ENCODE measurements at places on chromosomes 12 and 14.

GRCh38 chr12:101839324-101840283 is 8.8 kb upstream of the GNPTAB start:
- peak; percentile 74 for DNase-seq

GRCh38 chr12:12653922-12654321 is 42.1 kb downstream of the GPR19 start:
- DNase-seq, result no peak

DNA sequence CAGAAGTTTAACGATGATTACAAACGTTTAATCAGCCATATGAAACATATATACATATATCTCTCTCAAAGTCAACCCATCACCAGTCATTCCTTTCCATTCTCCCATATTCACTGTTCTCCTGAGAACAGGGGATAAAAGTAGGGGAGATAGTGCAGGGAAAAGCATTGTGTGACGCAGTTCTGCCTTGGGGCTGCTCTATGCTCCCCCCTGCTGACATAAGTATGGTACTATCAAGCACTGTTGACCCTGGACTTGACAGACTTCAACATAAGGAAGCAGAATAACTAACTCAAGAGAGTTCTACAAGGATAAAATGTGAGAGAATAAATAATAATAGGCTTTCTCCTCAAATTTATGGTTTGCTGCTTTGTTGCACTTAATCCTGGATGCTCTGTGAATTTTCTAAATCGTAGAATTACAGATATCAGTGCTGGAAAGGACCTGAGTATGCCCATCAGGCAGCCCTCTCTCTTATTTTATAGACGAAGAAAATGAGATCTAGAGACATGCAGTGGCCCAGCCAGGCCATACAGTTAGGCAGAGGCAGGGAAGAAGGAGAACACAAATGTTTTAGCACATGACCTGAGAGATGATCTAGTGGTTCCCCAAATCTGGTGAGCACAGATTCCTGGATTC is 87.2 kb downstream of the SCN8A start:
- DNase-seq, result peak; percentile 31

DNA sequence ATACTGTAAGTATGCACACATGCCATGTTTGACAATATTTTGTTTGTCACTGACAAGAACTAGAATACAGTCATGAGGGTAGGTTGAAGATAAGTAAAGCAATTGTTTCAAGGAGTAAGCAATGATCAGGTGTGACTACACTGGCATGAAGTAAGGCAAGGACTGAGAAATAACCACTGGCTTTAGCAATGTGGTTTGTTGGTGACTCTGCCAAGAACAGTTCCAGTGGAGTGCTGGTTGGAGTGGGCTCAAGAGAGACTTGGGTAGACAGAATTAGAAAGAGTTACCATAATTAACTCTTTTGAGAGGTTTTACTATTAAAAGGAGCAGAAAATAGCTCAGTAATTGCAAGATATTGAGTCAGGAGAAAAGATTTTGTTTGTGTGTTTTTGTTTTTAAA is 129.6 kb downstream of the GTF2A1 start:
- DNase-seq, result no peak

GRCh38 chr12:85549640-85550039 is 269.6 kb downstream of the ALX1 start:
- no peak for DNase-seq

DNA sequence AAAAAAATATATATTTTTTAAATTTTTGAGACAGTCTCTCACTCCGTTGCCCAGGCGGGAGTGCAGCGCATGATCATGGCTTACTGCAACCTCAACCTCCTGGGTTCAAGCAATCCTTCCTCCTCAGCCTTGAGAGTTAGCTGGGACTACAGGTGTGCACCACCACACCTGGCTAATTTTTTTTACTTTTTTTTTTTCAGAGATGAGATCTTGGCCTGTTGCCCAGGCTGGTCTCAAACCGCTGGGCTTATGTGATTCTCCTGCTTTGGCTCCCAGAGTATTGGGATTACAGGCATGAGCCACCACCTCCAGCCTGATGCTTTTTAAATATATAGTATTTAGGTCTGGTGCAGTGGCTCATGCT is 24.5 kb downstream of the MDM2 start:
- DNase-seq, result no peak

GRCh38 chr12:49698619-49699545 is 8.3 kb downstream of the FMNL3 start:
- DNase-seq, result peak; percentile 58

GRCh38 chr14:79278798-79279644 is 932.3 kb downstream of the DIO2 start:
- DNase-seq, result peak; percentile 8

GRCh38 chr12:106673141-106673540 is 90.3 kb downstream of the RFX4 start:
- DNase-seq, result no peak

Measured in activated CD4-positive, alpha-beta T cell treated with anti-CD3 and anti-CD28 coated beads, Interleukin-2, amount 50 U/mL, for 16 hours (primary cell).